ENCODE measurements at places on chromosomes 3 and 15.

GRCh38 chr3:54309601-54310000 is 187.2 kb downstream of the CACNA2D3 start:
- no peak for DNase-seq

GRCh38 chr3:40718209-40718608 is 193.4 kb downstream of the ZNF621 start:
- DNase-seq = no peak

GRCh38 chr3:111541911-111542483 is at the start of gene CD96:
Gene CD96 (plus strand): TSS chr3:111542197. CDS start chr3:111542249, 52 bp downstream.
- DNase-seq = peak; percentile 80

DNA sequence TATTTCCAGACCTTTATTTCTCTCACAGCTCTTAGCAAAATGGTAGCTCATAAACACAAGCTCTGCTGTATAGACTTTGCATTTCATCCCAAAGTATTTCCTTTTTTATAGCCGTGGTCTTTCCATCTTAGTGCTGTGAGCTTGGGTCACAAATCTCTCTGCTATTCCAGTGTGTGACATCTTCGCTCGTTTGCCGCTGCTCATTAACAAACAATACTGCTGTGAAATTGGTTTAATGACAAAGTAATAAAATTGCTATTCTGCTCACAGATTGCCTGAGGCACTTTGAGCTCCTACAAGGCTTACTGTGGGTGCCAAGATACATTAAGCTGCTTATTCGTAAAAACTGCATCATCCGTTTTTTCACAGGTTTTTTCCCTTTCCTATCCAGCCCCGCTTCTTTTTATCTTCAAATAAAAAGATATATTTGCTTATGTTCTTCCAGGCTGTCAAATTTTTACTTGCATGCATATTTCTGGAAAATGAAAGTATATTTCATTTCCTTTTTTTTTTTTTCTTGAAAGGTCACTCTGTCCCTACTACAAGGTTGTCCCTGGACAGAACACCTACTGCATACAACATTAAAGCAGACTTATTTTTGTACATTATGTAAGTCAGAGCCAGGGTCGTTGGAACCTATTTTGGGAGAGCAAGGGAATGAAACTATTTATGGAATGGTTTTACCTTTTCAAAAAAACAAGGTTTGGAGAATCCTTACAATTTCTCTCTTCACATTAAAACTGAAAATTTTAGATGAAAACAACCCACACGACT is 174.5 kb downstream of the MEIS2 start:
- DNase-seq = no peak

Data from fibroblast of pulmonary artery (primary cell).